ENCODE measurements at places on chromosomes 12 and 14.

- no peak for DNase-seq
Observed at GRCh38 chr14:92906823-92907222, 16.1 kb upstream of the CHGA start.

- no peak for DNase-seq
Observed at GRCh38 chr12:30975581-30975980, 49.0 kb downstream of the TSPAN11 start.

- no peak for DNase-seq
Observed at GRCh38 chr12:6626654-6627283, 9.0 kb downstream of the LPAR5 start.

- DNase-seq = no peak
Observed at GRCh38 chr12:124207617-124208016, 87.3 kb upstream of the RFLNA start.

DNA sequence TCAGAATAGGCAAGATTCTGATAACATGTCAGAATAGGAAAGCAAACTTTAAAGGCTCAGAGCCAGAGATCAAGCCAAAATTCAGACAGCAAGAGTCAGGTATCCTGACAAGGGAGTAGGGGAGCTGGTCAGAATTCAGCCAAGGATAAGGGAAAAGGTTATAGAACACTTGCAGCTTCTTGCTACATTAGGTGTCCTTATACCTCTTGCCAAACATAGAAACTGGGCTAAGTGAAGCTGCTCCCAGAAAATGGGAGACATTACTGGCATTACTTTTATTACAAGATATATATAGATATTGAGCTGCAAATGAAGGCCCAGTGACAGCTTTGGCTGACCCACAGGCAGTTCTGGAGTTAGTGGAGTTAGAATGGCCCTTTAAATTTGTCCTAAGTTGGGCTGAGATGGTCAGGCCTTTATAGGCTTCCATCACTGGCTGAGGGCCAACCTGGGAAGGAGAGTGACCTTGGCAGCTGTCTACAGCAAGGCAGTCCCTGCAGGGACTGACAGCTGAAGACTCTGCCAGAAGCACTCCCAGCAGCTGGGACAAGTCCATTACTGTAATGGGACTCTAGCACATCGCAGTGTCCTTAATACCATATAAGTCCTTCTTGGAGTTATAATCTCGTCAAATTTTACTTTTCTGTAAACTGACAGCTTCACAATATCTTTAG is 83.0 kb downstream of the LRRC9 start:
- DNase-seq = no peak

- DNase-seq = no peak
Observed at GRCh38 chr14:76186308-76187027, 34.7 kb downstream of the GPATCH2L start.

GRCh38 chr12:9880532-9881078 is 684 bp upstream of the KLRF2 start:
- DNase-seq = no peak

DNA sequence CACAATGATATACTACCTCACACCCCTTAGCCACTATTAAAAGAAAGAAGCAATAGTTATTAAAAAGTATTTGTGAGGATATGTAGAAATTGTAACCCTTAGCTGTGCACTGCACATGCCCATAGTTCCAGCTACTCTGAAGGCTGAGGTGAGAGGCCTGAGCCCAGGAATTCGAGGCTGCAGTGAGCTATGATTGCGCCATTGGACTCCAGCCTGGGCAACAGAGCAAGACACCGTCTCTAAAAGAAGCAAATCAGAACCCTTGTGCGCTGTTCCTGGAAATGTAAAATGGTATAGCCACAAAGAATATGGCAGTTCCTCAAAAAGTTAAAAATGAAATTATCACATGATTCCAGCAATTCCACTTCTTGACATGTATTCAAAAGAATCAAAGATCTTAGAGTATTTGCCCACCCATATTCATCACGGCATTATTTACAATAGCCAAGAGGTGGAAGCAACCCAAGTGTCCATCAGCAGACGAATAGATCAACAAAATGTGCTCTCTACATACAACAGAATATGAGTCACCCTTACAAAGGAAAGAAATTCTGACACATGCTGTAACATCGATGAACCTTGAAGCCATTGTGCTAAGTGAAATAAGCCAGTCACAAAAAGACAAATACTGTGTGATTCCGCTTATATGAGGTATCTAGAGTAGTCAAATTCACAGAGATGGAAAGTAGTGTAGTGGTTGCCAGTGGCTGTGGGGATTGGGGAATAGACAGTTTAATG is 23.7 kb upstream of the YLPM1 start:
- no peak for DNase-seq

GRCh38 chr12:111529424-111530368 is 69.4 kb downstream of the ATXN2 start:
- DNase-seq = peak; percentile 43

GRCh38 chr12:101642115-101643067 is 47.6 kb downstream of the MYBPC1 start:
- no peak for DNase-seq

GRCh38 chr12:46124132-46124847 is 133.9 kb upstream of the SCAF11 start:
- no peak for DNase-seq

GRCh38 chr12:113766879-113767878 is 198.9 kb downstream of the RBM19 start:
- no peak for DNase-seq

GRCh38 chr14:103604620-103605019 is 24.4 kb upstream of the KLC1 start:
- no peak for DNase-seq

GRCh38 chr12:2769866-2770533 is 24.8 kb upstream of the FKBP4 start:
- no peak for DNase-seq

DNA sequence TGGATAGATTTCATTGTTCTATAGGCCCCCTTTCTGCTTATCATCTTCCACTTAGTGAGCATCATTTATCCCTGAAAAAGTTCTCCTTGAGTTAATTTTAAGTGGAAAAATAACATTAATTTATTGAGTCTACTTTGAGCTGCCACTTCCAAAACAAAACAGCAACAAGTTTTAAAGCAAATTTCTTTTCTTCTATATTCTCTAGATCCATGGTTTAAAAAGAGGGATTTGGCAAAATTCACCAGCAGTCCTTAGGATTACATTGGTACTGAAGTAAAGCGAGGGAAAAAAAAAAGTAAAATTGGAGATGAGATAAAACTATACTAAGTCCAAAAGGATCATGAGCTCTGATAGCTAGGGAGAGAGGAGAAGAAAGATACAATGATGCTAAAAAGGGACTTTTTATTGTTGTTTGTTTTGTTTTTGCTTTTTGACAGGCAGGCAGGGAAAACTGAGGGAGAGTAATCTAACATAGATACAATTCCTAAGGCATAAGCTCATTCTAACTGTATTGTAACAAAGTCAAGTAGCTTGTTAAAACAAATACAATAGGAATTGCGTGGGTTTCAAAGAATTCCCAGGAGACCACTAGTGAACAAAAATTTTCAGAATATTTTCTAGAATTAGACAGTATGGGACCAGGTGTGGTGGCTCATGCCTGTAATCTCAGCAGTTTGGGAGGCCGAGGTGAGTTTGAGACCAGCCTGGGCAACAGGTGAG is 19.2 kb upstream of the PLEKHA5 start:
- no peak for DNase-seq

DNA sequence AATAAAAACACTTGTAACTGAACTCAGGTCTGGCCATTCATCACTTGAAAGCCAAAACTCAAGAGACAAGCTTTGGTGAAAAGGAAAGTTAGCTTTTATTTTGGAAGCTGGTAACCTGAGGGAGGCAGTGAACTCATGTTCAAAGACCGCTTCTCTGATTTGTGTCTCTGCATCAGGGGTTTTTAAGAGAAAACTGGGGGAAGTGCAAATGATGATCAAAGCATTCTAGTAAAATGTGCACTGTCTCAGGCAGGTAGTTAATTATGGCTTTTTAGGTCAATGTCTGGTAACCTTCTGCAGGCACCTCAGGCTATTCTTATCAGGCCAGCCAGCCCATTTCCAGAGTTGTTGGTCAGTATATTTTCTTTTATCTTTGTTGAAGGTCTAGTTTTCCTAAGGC is 162.2 kb downstream of the SYT10 start:
- DNase-seq = no peak

DNA sequence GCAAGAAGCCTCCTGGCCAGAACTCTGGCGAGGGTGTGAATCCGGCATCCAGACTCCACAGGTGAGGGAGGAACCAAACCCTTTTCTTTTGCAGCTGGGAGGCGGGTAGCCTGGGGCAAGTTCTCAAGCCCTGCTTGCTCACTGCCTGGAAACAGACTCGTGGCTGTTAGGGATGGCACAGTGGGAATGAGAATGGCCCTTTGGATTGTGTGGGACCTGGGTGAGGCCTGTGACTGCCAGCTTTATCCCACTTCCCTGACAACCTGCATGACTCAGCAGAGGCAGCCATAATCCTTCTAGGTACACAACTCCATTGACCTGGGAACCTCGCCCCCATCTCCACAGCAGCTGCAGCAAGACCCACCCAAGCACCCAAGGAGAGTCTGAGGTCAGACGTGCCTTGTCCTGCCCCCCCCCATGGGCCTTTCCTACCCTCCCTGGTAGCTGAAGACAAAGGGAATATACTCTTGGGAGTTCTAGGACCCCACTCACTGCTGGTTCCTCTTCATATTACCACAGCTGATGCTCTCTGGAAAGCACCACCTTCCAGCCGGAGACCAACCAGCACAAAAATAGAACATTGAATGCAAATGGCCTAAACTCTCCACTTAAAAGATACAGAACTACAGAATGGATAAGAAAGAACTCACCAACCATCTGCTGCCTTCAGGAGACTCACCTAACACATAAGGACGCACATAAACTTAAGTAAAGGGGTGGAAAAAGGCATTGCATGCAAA is 5.1 kb upstream of the GPR33 start:
- no peak for DNase-seq

DNA sequence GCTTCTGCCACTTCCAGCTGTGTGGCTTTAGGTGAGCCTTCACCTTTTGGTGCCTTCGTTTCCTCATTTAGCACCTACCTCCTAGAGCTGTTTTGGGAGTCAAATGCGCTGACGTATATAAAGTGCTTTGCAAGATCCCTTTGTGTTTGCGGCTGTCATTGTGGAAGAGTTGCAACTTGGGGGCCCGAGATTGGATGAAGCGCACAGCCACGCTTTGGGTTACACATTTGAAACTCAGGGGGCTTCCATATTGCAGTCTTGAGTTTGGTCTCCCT is 636 bp upstream of the ARL6IP4 start:
- no peak for DNase-seq

Data from D721Med (cell line).